ELF-1 (cell line): ENCODE measurements at places on chromosomes 12 and 14.
A peak's percentile ranks its signal among the peaks of the same experiment; 100 is the strongest.

- no peak for DNase-seq
Measured at GRCh38 chr14:58739674-58740073, 101.9 kb downstream of the DACT1 start.

DNA sequence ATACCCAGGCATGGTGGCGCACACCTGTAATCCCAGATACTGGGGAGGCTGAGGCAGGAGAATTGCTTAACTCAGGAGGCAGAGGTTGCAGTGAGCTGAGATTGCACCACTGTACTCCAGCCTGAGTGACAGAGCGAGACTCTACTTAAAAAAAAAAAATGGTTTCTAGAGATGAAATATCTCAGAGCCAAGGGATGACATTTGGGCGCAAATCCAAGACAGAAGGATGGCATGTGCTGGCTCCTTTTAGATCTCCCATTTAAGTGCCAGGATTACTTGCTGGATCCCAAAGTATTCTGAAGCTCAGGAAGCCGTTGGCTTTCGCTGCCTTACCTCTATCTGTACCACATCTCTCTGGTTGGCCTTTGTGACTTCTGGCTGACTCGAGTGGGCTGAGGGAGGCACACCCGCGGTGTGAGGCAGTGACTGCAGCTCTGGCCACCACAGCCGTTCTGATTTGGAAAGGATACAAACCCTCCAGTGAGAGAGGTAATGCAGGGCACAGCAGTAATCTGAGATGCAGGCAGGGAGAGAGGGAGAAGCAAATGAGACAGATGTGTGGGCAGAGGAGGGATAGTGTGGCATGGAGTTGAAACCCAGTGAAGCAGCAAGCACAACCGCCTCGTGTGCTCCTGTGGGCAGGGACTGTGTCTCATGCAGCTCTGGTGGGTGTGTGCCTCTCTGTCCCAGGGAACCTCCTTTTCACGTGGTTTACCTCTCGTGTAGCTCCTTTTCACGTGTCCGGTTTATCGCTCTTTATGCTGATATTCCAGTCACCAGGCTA is 4.9 kb downstream of the B4GALNT3 start:
- no peak for DNase-seq

- no peak for DNase-seq
Measured at GRCh38 chr12:79747274-79747673, 56.5 kb upstream of the PAWR start.

- no peak for DNase-seq
Measured at GRCh38 chr12:1307796-1308195, 286.6 kb downstream of the FBXL14 start.

- DNase-seq = no peak
Measured at GRCh38 chr12:59121451-59121850, 201.1 kb upstream of the LRIG3 start.

DNA sequence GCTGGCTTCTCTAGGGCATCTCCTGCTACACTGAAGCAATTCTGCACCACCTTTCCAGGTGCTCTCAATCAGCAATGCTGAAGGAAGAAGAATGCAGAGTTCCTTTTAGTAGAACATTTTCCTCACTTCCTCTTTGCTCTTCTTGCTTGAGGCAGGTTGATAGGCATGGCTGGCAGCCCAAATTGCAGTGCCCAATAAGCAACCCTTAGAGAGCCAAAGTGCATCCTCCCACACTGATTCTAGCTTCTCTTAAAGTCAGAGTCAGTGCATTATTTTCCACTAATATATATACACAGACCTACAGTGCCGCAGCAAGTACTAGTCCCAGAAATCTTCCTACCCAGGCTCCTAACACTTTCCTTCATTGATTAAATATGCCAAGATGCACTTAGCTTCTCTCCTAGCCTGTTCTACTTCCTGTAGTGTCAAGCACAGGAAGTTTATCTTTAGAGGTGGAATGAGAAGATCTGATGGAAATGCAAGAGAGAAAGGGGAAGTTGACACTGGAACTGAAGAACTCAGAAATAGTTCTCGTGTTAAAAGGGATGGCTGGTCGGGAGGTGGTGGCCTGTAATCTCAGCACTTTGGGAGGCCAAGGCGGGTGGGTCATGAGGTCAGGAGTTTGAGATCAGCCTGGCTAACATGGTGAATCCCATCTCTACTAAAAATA is 132.7 kb downstream of the SSPN start:
- DNase-seq = no peak

GRCh38 chr12:118375348-118375747 is 1.0 kb upstream of the SUDS3 start:
- DNase-seq = no peak

DNA sequence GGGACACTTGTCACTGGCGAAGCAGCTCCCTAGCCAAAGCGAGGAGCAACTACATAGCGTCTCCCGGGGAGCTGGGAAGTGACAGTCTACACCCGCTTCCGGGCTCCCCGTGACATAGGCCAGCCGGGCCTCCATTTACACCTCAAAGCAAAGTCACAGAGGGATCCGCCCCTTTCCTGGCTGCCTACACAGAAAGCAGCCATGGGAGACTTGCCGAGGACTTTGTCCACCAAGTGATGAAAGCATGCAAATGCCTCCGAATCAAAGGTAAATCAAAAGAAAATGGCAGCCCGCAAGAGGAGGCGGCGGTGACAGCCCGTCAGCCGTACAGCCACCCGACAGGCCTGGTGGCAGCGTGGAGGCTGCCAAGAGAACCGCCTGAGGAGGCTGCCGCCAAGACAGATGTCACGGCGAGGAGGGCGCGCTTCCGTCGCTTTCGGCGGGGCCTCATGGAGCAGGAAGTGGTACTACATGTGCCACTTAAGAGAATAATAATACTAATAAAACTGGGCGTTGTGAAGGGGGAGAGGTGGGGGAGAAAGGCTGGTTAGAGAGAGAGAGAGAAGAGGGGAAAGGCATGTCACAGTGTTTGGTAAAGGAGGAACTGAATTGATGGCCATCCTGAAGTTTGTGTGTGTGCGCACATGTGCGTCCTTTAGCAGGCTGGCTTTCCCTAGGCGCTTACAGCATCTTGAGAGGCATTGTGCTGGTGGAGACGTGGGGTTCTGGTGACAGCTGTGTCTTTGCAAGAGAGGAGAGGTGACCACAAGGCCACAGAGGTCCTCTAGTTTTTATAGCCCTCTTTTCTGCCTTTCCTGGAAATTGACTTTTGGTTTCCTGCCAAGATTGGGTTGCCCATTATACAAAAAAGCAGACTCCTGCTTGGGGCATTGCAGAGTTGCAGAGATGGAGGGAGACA is 661.7 kb downstream of the VRK1 start:
- DNase-seq = peak; percentile 89

DNA sequence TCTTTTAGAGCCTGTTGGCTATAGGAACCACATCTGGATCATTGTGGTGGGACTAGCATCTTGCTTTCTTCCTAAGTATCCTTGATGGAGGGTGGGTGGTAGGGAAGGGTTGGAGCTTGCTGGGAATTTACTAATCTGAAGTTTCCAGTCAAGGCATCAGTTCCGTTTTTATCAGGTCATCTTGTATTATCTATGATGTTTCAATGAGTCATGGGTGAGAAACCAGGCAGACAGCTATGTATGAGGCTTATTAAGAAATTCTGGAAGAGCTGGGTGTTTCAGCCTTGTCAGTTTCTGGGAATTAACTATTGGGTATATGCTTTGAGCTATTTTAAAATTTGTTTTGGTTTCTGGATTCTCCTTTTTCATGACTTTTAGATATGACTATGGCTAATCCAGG is 11.3 kb downstream of the TSFM start:
- no peak for DNase-seq

DNA sequence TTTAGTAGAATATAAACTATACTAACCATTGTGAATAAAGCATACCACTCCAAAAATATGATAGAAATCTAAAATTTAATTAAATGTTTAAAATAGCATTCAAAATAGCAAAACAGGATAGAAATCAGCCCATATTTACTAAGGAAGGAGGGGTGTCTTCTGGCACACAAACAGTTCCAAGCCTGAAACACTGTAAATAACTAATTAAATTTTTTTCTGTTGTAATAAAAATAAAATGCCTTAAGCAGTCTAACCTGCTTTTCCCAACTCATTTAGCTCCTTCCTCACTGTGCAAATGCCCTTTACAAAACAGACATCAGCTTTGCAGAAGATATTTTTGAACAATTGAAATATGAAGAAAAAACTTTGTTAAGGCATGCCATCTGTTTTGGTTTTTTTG is 707.1 kb upstream of the USP15 start:
- DNase-seq = no peak

DNA sequence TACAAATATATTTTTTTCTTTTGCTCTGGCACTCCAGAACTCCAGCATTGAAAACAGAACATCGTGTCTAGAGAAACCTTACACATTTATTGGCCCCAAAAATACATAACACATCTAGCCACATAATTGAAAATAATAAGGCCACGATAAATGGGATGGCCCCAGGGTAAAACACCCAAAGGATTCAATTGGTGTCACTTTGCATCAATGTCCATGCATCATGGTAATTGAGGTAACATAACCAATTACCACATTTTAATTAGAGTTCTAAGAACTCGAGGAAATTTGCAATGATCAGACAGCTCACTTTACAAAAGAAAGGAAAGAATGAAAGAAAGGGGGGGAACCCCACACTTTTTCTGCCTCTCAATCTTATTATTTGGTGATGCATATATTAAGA is 151.8 kb upstream of the NPAS3 start:
- no peak for DNase-seq

DNA sequence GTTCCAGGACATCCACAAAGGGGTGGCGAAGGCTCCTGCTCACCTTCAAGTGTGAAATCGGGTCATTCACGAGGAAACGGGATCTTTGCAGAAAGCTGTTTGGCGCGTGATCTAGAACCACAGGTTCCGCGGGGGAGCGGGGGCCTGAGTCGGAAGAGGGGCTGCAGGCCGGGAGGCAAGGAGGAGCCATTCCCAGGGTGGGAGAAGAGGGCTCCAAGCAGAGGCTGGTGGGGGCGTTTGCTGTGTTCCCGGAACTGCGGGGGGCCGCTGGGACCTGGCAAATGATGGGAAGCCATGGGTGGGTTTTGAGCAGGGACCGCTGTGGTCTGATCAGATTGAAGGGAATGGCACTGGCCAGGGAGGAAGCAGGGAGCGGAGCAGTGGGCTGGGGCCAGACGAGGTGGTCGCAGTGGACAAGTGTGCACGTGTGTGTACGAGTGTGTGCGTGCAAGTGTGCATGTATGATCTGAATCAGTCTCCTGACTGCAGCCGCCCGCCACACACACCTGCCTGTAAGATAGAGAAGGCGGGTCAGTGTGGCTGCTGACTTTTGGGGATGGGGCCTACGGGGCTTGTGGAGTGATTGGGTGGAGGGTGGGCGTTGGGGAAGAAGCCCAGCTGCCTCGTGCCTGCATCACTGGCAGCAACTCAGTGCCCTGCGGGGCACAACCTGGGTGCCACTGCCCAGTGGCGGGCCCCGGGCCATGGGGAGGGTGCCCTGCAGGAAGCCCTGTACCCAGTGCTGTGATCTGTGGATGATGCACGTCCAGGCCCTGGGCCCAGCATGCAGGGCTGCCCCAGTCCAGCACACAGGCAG is 141.9 kb downstream of the KIF26A start:
- no peak for DNase-seq

- DNase-seq = no peak
Measured at GRCh38 chr14:30854492-30854891, 19.9 kb upstream of the COCH start.

DNA sequence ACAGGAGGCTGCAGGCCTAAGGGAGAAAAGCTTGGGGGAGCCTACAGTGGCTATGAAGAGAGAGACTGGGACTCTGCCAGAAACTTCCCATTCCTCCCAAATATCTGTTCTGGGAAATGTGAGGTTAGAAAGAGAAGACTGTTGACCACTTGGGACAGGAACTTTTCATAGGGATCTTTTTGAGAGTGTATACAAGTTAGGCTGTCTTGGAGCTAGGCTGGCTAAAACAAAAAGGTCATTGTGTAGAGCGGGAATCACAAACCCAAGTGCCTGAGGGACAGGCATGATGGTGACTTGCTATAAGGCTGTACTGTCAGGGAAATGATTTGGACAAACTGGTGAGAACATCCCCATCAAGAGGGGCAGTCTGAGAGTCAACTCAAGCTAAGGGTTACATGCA is 175.1 kb downstream of the GRIP1 start:
- no peak for DNase-seq

- peak; percentile 2 for DNase-seq
Measured at GRCh38 chr14:30706704-30707103, 84.6 kb downstream of the SCFD1 start.

DNA sequence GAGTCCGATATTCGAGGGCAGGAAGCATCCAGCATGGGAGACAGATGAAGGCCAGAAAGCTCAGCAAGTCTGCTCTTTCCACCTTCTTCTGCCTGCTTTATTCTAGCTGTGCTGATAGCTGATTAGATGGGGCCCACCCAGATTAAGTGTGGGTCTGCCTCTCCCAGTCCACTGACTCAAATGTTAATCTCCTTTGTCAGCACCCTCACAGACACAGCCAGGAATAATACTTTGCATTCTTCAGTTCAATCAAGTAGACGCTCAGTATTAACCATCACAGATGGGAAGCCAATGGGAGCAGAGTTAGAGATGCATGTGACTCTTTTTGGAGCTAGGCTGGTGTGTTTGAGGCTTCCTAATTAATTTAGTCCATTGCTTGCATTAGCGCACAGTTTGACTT is 17.0 kb downstream of the C12orf75 start:
- DNase-seq = peak; percentile 28

GRCh38 chr12:53652366-53652765 is 23.5 kb downstream of the ATP5MC2 start:
- DNase-seq = no peak

- DNase-seq = no peak
Measured at GRCh38 chr12:1457901-1458300, 136.5 kb downstream of the FBXL14 start.

GRCh38 chr12:18551106-18551505 is 186.7 kb downstream of the PLCZ1 start:
- no peak for DNase-seq

DNA sequence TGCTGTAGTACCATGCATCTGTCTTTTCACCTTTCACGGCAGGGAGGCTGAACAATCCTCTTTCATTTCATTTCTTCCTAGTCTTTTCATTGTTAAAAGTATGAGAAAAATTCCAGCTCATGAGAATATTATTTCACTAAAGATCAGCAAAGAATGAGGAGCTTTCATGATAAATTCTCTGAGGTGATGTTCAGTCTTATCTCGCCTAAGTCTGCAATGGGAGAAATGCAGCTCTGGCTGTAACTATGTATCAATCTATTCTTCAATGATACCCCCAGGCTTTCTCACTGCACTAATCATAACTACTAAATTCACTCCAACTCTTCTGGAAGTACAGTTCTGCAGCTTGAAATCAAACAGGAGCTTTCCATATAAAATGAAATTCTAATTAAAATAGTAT is 15.7 kb downstream of the FOXG1 start:
- DNase-seq = no peak

- no peak for DNase-seq
Measured at GRCh38 chr12:11182529-11182928, 4.2 kb downstream of the TAS2R42 start.

DNA sequence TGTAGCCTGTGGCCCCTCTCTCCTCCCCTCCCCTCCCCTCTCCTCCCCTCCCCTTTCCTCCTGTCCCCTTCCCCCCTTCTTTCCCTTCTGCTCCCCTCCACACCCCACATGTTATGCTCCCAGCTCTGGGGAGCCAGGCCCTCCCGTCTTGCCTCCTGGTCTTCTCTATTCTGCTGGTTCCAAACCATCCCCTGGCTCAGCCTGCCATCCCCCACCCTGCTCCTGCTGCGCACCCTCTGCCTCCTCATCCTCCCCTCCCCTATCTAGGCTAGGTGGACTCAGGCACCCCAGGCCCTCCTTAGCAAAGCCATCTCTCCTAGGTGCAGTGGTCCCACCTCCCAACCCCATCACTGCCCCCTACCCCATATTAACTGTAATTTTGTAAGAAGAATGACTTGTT is 99.5 kb downstream of the CALM1 start:
- DNase-seq = no peak
